ENCODE measurements at places on chromosomes 5 and 9.

GRCh38 chr5:86983208-86983607 is 284.5 kb upstream of the RASA1 start:
- DNase-seq = no peak

DNA sequence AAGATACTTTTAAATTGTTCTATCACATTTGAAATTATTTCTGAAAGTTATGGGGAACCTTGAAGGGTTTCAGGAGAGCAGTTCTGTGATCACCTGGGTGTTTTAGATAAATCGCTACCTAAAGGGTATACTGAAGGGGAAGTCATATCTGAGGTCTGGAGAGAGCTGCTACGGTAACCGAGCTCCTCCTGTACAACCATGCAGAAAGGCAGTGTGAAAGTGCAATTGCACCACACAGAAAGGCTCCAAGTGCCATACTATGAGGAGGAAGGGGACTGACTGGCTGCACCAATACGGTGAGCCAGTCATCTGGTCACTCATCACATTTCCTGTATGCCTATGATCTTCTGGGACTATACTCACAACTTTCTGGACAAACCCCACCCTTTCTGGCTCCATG is 241.4 kb upstream of the SLC24A2 start:
- DNase-seq = no peak

- DNase-seq = no peak
Observed at GRCh38 chr9:87890837-87891236, 8.2 kb downstream of the SPATA31E1 start.

GRCh38 chr9:133396952-133397351 is 20.8 kb downstream of the STKLD1 start:
- DNase-seq = peak; percentile 66

DNA sequence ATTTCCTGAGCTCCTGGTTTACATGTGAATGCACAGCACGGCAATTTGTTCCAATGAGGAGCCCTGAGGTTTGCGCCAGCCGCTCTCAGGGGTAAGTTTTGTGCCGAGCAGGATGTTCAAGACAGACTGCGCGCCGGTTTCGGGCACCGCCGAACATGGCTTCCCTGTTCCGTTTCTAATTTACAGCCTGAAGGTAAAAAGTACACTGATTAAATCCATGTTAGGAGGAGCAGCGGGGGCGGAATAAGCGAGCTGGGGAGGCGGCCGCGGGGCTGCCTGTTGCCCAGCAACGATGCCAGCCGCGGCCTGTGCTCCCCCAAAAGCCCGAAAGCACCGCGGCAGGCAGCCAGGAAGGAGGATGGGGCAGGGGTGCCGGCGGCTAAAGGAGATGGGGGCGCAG is 6.4 kb downstream of the SOWAHA start:
- no peak for DNase-seq

DNA sequence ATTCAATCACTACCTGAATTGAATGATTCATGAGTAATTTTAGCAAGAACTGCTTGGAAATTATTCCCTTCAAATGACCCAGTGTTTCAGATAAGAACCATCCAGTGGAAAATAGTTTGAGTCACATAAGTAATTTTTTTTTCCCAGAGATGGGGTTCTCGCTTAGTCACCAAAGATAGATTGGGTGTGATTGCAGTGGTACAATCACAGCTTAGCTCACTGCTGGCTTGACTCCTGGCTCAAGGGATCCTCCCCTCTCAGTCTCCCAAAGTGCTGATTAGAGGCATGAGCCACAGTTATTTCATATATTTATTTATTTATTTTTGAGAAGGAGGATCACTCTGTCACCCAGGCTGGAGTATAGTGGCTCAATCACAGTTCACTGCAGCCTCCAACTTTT is 574.5 kb upstream of the ARRDC3 start:
- no peak for DNase-seq

GRCh38 chr5:115775999-115776398 is 40.5 kb downstream of the CDO1 start:
- DNase-seq = no peak

GRCh38 chr9:115035841-115036612 is 81.9 kb downstream of the TNC start:
- DNase-seq = no peak

- no peak for DNase-seq
Observed at GRCh38 chr9:136140966-136141365, 22.3 kb upstream of the TMEM250 start.
